ENCODE measurements at places on chromosomes 2 and 18.

- no peak for DNase-seq
Measured at GRCh38 chr2:33421820-33422219, 54.6 kb upstream of the RASGRP3 start.

- no peak for DNase-seq
Measured at GRCh38 chr2:157271590-157272203, 14.2 kb downstream of the GALNT5 start.

DNA sequence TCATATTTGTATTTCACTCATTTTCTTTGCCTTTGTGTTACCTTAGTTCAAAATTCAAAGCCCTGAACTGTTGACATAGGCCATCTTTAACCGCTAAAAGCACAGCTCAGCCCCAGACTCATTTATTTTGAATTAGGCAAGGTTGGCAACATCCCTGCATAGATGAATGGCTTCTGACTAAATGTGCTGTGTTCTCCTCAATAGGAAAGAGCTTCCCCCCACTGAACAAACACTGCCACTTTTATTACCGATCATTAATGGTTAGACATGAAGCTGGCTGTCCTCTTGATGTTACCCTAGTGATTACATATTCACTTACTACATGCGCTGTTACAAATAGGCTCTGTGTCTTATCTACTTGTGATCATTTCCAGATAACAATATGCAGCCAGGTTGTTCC lies 170.7 kb downstream of the ADCYAP1 start:
- peak; percentile 95 for DNase-seq

- DNase-seq: no peak
Measured at GRCh38 chr2:158808426-158808825, 13.3 kb downstream of the DAPL1 start.

DNA sequence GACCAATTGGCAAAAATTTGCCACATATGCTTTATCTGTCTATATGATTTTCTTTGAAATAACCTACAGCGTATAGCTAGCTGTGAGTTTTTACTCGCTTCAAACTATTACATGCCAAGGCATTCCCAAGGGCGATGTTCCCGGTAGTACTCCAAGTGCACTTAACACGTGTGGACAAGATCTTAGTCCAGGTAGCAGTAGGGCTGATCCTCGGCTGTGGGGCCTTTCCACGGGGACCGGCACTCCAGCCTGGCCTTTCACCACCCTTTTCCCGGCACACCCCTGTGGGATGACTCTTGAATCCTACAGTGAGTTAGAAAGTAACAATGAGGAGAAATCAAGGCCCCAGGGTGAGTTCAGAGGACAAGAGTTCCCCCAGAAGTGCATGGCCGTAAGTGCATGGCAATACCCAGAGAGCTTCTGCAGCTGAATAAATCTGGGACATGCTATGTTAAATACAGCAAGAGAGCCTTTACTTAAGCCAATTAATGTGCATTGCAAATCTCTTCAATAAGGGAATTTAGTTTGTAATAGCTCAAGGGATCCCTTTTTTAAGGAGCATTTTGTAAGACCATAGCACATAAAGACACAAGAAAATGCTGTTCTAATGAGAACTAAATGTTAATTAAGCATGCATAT lies 26.4 kb downstream of the CHMP1B start:
- DNase-seq: no peak
